Right atrium auricular region (tissue), 2 donors: ENCODE measurements at places on chromosomes 16 and 17.

GRCh38 chr17:77462090-77462489, 321.3 kb downstream of the SEC14L1 start:
- no peaks in the 10 kb centered on the region for H3K27me3 ChIP-seq
- no peak for DNase-seq
- no peaks in the 10 kb centered on the region for H3K4me1 ChIP-seq
- no peak overlapping the region for H3K4me3 ChIP-seq

GRCh38 chr16:30556125-30556473, 2.1 kb downstream of the ZNF764 start:
- DNase-seq = no peak
- no peak overlapping the region for H3K4me3 ChIP-seq
- no peaks in the 10 kb centered on the region for H3K27me3 ChIP-seq
- peaks cover 16% of the 10 kb centered on the region for H3K36me3 ChIP-seq
- H3K27ac ChIP-seq = no peak overlapping the region
- no peaks in the 10 kb centered on the region for H3K4me1 ChIP-seq

GRCh38 chr16:85839681-85840240, 40.3 kb downstream of the COX4I1 start:
- no peak overlapping the region for H3K4me3 ChIP-seq
- H3K4me1 ChIP-seq = no peaks in the 10 kb centered on the region
- DNase-seq = no peak
- no peaks in the 10 kb centered on the region for H3K36me3 ChIP-seq

DNA sequence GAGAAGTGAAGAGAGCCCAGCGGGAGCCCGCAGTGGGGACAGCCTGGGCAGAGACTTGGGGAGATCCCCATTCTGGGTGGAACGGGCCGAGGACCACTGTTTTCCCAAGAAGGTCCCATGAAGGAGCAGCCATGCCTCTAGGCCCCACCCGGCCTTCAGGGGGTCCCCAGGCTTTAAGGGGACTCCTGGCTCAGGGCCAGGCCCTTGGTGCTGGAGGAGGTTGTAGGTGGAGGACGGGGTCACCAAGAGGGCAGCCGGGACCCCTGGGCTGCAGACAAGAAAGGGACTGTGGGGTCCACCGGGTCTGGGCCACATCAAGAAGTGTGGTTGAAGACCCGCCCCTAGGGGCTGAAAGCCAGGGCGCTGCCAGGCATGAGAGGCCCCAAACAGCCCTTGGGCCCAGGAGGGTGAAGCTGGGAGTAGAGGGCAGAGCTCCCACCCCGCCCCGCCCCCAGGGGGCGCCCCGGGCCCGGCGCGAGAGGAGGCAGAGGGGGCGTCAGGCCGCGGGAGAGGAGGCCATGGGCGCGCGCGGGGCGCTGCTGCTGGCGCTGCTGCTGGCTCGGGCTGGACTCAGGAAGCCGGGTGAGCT, at the start of gene PRSS21:
Gene PRSS21 (plus strand): TSS at position 487 of the 589 bp plus-strand sequence. CDS start 32 bp downstream, at position 519.
- no peak for DNase-seq
- H3K27ac ChIP-seq = no peak within 1 kb of the TSS
- H3K36me3 ChIP-seq = no peaks in the 10 kb centered on the region
- H3K4me1 ChIP-seq = no peaks in the 10 kb centered on the region

- no peaks in the 10 kb centered on the region for H3K4me1 ChIP-seq
- no peak overlapping the region for H3K4me3 ChIP-seq
- no peaks in the 10 kb centered on the region for H3K27me3 ChIP-seq
- H3K27ac ChIP-seq = no peak overlapping the region
- DNase-seq = peak; percentile 30
Observed at GRCh38 chr16:83200005-83200779, 573.4 kb downstream of the CDH13 start.

DNA sequence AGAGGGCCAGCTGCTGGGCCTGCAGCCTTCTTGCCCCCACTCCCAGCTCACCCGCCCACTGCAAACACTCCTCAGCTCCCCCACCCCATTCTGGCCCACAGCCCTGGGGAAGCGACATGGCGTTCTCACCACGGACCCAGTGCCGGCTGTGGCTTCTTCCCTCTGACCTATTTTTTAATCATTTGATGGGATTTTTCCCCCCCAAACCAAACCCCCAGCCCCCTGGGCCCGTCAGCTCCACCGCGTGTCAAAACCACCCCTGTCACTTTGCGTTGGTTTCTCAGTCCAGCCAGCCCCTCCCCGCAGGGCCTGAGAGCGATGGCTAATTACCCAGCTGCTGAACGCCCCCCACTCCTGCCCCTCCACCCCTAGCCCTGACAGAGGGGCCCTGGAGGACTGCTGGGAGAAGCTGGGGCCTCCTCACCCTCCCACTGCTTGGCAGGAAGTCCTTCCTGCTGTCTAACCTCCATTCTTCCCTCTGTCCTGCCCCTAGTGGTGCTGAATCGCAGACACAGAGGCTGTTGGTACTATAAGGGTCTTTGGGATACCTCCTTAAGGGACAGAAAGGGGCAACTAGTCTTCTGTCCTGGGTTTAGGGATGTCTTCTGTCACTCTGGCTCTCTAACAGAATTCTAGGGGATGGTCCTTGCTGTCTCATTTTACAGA, 7.5 kb upstream of the TBX21 start:
- DNase-seq = no peak
- peaks cover 13% of the 10 kb centered on the region for H3K4me1 ChIP-seq
- no peak overlapping the region for H3K27ac ChIP-seq
- no peaks in the 10 kb centered on the region for H3K36me3 ChIP-seq
- H3K27me3 ChIP-seq = peaks cover 4% of the 10 kb centered on the region

GRCh38 chr17:44359006-44359405, 4.6 kb downstream of the FAM171A2 start:
- no peak overlapping the region for H3K27ac ChIP-seq
- no peaks in the 10 kb centered on the region for H3K27me3 ChIP-seq
- H3K36me3 ChIP-seq = no peaks in the 10 kb centered on the region

DNA sequence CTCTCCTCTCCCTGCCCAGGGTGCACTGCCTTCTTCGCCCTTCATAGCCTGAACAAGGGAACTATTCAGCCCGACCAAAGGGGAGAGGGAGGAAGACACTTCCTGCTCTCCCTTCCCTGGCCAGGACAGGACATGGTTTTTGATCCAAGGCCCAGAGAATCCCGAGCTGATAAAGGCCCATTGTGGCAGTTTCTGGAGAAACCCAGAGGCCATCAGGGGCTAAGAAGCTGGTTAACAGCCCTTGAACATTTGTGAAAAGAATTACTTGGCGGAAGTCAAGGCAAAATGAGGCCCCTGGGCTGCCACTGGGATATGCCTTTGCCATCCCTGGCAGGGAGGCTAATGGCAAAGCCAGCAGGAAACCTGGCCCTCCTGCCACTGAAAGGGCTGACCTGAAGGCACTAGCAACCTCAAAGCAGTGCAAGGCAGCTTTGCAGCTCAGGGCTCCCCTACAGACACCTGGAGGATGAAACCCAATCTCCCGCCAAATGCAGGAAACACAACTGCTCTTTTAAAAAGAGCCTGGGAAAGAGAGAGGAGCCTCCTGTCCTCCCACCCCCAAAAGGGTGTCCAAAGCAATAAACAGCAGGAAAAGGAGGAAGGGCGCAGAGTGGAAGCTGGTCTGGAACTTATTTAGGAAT, 12.6 kb downstream of the PHB1 start:
- no peaks in the 10 kb centered on the region for H3K27me3 ChIP-seq
- DNase-seq = no peak
- no peak overlapping the region for H3K4me3 ChIP-seq
- H3K36me3 ChIP-seq = peaks cover 36% of the 10 kb centered on the region
- no peaks in the 10 kb centered on the region for H3K4me1 ChIP-seq

DNA sequence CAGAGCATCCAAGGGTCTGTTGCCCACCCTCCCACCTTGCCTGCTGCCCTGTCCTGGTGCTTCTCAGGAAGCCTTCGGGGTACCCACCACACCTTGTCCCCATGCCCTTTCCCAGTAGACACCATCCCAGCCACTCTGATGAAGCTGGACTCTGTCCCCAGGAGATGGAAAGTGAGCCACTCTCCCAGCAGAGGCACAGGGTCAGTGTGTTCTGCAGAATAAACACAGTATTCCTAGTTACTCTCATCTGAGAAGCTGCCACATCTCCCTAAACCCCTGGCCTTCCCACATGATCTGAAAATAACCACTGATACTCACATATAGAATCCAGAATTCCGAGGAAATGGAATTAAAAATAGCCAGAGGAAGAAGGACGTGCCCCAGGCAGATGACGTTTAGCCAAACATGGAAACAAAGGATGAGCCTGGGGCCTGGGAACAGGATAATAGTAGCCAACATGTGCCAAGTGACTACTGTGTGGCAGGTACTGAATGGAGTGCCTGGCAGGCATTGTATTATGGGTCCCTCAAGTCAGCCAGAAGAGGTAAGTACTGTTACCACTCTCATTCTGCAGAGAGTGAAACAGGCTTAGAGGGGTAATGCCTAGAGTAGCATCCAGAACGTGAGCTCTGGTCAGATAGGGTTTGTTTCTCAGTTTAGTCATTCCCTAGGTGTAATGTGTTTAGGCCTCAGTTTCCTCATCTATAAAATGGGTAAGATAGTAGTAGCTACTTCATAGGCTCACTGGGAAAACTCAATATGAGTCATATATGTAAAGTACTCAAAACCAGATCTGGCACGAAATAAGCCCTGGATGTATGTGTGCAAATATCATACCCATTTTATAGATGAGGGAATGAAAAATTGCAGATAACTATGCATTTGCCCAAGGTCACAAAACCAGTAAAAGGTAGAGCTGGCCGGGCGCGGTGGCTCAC, 20.8 kb upstream of the PEMT start:
- H3K4me3 ChIP-seq = no peak overlapping the region
- no peaks in the 10 kb centered on the region for H3K27me3 ChIP-seq
- no peak for DNase-seq
- H3K36me3 ChIP-seq = no peaks in the 10 kb centered on the region
- H3K4me1 ChIP-seq = no peaks in the 10 kb centered on the region

GRCh38 chr16:79293836-79294460, 306.6 kb downstream of the MAF start:
- no peaks in the 10 kb centered on the region for H3K27me3 ChIP-seq
- no peaks in the 10 kb centered on the region for H3K4me1 ChIP-seq
- no peaks in the 10 kb centered on the region for H3K36me3 ChIP-seq
- DNase-seq = no peak
- H3K4me3 ChIP-seq = no peak overlapping the region

- no peak for DNase-seq
- peak within 1 kb of the TSS; percentile 73 for H3K27ac ChIP-seq
- H3K36me3 ChIP-seq = peaks cover 18% of the 10 kb centered on the region
- peak within 1 kb of the TSS; percentile 88 for H3K4me3 ChIP-seq
Observed at GRCh38 chr17:80991645-80992076, at the start of gene CHMP6. Gene CHMP6, plus strand, starts transcription at chr17:80991841. Its CDS starts 78 bp downstream, at chr17:80991919.

- H3K27me3 ChIP-seq = no peaks in the 10 kb centered on the region
- no peak for DNase-seq
- H3K36me3 ChIP-seq = no peaks in the 10 kb centered on the region
- H3K4me1 ChIP-seq = peaks cover 32% of the 10 kb centered on the region
- H3K27ac ChIP-seq = no peak overlapping the region
Observed at GRCh38 chr17:2957631-2958286, 105.6 kb downstream of the OR1D5 start.

- DNase-seq = no peak
- no peaks in the 10 kb centered on the region for H3K27me3 ChIP-seq
- H3K4me3 ChIP-seq = no peak overlapping the region
- H3K4me1 ChIP-seq = no peaks in the 10 kb centered on the region
- H3K36me3 ChIP-seq = no peaks in the 10 kb centered on the region
Observed at GRCh38 chr17:37365589-37365988, 10.2 kb upstream of the C17orf78 start.

DNA sequence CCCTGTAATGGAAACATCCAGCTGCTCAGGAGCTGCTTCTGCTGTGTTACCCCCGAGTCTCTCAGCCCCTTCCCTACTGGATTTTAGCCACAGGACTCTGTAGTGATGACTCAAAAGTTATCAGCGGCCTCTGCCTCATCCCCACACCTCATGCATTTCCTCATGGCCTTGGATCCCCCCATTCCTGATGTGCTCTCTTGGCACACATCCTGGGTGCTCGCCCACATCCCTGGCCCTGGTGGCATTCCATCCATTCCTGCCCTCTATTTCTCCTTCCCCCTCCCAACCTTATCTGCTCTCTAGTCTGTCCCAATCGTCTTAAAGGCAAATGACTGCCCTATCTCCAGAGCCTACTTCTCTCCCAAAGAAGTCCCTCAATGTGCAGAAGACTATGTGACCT, 24.6 kb downstream of the MARF1 start:
- peaks cover 86% of the 10 kb centered on the region for H3K36me3 ChIP-seq
- no peaks in the 10 kb centered on the region for H3K27me3 ChIP-seq

DNA sequence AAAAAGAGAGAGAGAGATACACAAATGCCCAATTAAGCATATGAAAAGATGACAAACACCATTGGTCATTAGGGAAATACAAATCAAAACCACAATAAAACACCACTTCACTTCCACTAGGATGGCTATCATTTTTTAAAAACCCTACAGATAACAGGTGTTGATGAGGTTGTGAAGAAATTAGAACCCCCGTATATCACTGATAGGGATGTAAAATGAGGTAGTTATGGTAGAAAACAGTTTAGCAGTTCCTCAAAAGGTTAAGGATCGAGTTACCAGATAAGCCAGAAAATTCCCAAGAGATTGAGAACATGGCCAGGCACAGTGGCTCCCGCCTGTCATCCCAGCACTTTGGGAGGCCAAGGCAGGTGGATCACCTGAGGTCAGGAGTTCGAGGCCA, 2.8 kb downstream of the P2RX5 start:
- no peaks in the 10 kb centered on the region for H3K4me1 ChIP-seq
- H3K4me3 ChIP-seq = no peak overlapping the region
- DNase-seq = no peak
- H3K27ac ChIP-seq = no peak overlapping the region
- H3K36me3 ChIP-seq = no peaks in the 10 kb centered on the region
- peaks cover 11% of the 10 kb centered on the region for H3K27me3 ChIP-seq

DNA sequence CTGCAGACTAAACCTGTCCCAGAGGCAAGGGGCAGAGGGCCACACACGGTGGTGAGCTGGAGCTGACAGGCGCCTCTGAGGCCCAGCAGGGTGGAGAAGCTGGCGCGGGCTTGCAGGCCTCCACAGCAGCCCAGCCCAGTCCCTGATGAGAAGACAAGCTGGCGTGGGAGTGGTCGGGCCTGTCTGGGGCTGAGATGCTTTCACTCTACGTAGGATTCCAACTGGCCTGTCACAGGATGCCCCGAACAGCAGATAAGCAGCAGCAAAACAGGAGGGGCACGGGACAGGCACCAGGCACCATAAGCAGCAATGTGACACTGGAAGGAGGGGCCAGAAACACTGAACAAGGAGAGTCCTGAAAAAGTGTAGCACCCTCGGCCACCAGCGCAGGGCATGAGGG, 40.1 kb downstream of the PEMT start:
- H3K27ac ChIP-seq = peak overlapping the region; percentile 95
- H3K4me1 ChIP-seq = no peaks in the 10 kb centered on the region
- H3K27me3 ChIP-seq = no peaks in the 10 kb centered on the region
- H3K36me3 ChIP-seq = no peaks in the 10 kb centered on the region
- no peak overlapping the region for H3K4me3 ChIP-seq
- DNase-seq = peak; percentile 79

GRCh38 chr17:48592577-48592976, 1.0 kb downstream of the HOXB5 start:
- no peak overlapping the region for H3K27ac ChIP-seq
- H3K4me1 ChIP-seq = no peaks in the 10 kb centered on the region
- no peak for DNase-seq

- no peak overlapping the region for H3K27ac ChIP-seq
- H3K4me1 ChIP-seq = no peaks in the 10 kb centered on the region
- no peak for DNase-seq
- H3K36me3 ChIP-seq = no peaks in the 10 kb centered on the region
- no peaks in the 10 kb centered on the region for H3K27me3 ChIP-seq
Observed at GRCh38 chr17:33686171-33686570, 393.1 kb upstream of the ASIC2 start.
